ENCODE measurements at places on chromosomes 16 and 17. TPM values are rescaled to one million over a fixed set of nuclear protein-coding genes. Genes with fewer than 3 reads are reported as not detected.

Gene SMIM36
- not detected for polyA plus RNA-seq

Gene GHDC
- polyA plus RNA-seq = 23.1 TPM

Gene TTLL6
- not detected for polyA plus RNA-seq

Gene ACE
- 5.5 TPM for polyA plus RNA-seq

Gene OR1A1
- not detected for polyA plus RNA-seq

Gene GFAP
- not detected for polyA plus RNA-seq

Gene SNX11
- 26.5 TPM for polyA plus RNA-seq

Gene CNGB1
- not detected for polyA plus RNA-seq

Gene GPR142
- not detected for polyA plus RNA-seq

Gene TBC1D3G
- not detected for polyA plus RNA-seq

Gene METTL22
- 10.8 TPM for polyA plus RNA-seq

Gene FOXN1
- polyA plus RNA-seq = not detected

Gene ABCA9
- not detected for polyA plus RNA-seq

Gene HIGD1B
- 0.56 TPM for polyA plus RNA-seq

Gene PMP22
- not detected for polyA plus RNA-seq

Gene CNTNAP1
- 1.1 TPM for polyA plus RNA-seq

Gene NOB1
- polyA plus RNA-seq = 43.5 TPM

Gene KRTAP4-4
- polyA plus RNA-seq = not detected

Gene CCL23
- not detected for polyA plus RNA-seq

Gene GRIN2C
- polyA plus RNA-seq = not detected

Gene CCL22
- polyA plus RNA-seq = not detected

Gene C16orf54
- polyA plus RNA-seq = 45.0 TPM

Gene ARL4D
- 1.9 TPM for polyA plus RNA-seq

Gene CD300LB
- not detected for polyA plus RNA-seq

Gene PRSS33
- polyA plus RNA-seq = not detected

Gene DPEP2
- 34.0 TPM for polyA plus RNA-seq

Gene RAMP2
- polyA plus RNA-seq = not detected

Gene SLC13A5
- polyA plus RNA-seq = not detected

Gene CHAD
- not detected for polyA plus RNA-seq

Gene PLK1
- polyA plus RNA-seq = 0.41 TPM

Gene KRT31
- not detected for polyA plus RNA-seq

Gene C17orf107
- 2.0 TPM for polyA plus RNA-seq

Gene SLC38A8
- not detected for polyA plus RNA-seq

Gene CCDC200
- polyA plus RNA-seq = 0.90 TPM

Gene EPN2
- 9.7 TPM for polyA plus RNA-seq

Gene GNGT2
- polyA plus RNA-seq = 33.6 TPM

Gene GAS2L2
- not detected for polyA plus RNA-seq

Gene CORO1A
- 1,446 TPM for polyA plus RNA-seq

Gene KRT28
- not detected for polyA plus RNA-seq

Gene CLEC18C
- not detected for polyA plus RNA-seq

Gene OGFOD1
- 114 TPM for polyA plus RNA-seq

Gene SDK2
- 0.54 TPM for polyA plus RNA-seq

Gene MAP2K4
- polyA plus RNA-seq = 30.3 TPM

Gene ANKRD40CL
- polyA plus RNA-seq = not detected

Gene KRT24
- not detected for polyA plus RNA-seq
